ENCODE measurements at places on chromosomes 4 and X. TPM values are rescaled to one million over a fixed set of nuclear protein-coding genes. Genes with fewer than 3 reads are reported as not detected.

DNA sequence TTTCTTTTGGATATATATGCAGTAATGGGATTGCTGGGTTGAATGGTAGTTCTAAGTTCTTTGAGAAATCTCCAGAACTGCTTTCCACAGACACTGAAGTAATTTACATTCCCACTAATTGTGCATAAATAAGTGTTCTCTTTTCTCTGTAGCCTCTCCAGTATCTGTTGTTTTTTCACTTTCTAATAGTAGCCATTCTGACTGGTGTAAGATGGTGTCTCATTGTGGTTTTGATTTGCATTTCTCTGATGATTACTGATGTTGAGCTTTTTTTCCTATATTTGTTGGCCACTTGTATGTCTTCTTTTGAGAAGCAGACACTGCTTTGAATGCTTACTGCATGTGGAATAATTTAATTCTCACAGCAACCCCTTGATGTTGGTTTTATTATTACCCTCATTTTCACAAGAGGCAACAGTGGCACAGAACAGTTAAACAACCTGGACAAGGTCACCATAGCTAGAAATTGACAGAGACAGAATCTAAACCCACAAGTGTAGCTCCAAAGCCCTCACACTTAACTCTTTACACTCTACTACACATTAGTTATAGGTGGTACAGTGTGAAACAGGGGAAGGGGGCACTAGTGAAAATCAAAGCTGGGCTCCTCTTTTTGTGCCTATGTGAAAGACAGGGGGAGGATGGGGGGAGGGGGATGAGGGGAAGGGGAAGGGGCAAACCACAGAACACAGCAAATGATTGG, 96.1 kb downstream of the REELD1 start:
- no peak for DNase-seq

Gene CABS1
- total RNA-seq, result not detected

DNA sequence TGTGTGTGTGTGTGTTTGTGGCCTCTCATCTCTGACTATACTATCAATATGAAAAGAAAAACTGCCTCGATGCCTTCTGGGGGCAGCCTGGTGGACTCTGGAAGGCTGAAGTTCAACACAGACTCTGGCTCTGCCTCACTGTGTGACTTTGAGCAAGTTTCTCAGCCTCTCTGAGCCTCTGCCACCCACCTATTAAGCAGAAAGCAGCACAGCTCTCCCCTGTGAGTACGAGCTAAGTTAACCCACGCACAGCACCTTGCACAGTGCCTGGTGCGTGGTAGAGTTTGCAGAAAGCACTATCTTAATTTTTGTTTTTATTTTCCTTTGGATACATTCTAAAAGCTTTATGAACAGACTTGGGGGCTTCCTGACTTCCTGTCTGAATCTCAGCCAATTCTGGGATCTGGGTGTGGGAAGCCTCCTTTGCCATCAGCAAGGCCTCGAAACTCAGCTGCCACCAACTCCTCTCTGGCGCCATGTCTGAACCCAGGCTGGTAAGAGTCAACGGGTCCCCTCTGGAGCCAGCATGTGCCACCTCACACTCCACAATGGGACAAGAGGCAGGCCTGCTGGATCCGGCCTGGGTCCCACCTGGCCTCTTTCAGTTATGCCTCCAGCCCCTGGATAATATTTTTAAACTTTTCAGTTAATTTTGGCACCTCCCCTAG, 57.3 kb downstream of the JAKMIP1 start:
- DNase-seq, result no peak

Gene CLDN34
- not detected for total RNA-seq

GRCh38 chrX:123720486-123720885, 12.4 kb downstream of the THOC2 start:
- no peak for DNase-seq

GRCh38 chr4:1703867-1704266, 8.3 kb downstream of the SLBP start:
- no peak for DNase-seq

DNA sequence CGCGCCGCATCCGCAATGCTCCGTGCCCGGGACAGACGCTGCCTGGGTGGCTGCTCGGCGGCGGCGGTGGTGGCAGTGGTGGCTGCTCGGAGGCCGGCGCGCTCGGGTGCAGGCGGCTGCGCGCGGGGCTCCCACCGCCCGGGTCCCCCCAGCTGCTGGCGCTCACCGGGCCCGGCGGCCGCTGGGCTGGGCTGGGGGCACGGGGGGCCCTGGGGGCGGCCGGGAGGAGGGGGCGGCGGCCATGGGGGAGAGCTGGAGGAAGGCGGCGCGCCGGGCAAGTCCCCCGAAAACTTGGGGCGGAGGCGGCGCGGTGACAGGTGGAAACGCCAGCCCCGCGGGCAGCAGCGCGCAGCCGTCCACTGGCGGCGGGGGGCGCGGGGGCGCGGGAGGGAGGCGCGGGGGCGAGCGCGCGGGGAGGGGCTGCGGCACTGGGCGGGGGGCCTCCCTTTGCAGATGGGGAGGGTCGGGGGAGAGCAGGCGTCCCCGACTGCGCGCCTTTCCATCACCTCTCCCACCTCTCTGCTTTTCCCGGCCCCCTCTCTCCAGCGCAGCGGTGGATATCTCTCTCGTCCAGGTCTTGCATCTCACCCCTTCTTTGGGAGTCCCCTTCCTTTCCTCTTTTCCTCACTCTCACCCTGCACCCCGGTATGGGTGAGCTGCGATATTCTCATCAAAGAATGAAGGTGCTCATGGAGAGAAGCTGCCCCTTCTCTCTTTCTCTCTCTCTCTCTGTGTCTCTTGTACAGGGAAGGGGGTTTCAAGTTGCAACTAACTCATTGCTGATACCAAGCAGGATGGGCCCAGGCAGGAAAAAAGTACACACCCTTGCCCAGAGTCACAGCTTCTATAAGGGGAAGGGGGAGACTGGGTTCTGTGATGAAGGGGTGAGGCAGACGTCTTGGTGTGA, 83.7 kb upstream of the DHRSX start:
- no peak for DNase-seq

Gene PAPSS1
- total RNA-seq, result 20.3 TPM

DNA sequence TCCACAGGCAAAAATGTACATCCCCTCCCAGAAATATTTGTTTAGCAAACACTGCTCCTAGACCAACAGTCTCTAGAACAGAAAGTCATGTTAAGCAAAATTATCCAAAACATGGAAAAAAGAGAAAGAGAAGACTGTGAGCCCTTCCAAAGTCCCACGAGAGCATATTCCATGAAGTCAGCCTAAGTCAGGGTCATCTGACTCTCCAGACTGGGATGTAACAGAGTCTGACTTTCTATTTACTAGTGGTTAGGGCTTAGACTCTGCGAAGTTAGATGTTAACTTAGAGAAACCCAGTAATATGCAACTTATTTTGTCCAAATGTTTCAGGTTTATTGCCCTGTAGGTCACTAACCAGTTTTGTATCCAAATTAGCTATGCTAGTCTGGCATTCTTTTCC, 102.3 kb downstream of the MID1 start:
- DNase-seq, result no peak

DNA sequence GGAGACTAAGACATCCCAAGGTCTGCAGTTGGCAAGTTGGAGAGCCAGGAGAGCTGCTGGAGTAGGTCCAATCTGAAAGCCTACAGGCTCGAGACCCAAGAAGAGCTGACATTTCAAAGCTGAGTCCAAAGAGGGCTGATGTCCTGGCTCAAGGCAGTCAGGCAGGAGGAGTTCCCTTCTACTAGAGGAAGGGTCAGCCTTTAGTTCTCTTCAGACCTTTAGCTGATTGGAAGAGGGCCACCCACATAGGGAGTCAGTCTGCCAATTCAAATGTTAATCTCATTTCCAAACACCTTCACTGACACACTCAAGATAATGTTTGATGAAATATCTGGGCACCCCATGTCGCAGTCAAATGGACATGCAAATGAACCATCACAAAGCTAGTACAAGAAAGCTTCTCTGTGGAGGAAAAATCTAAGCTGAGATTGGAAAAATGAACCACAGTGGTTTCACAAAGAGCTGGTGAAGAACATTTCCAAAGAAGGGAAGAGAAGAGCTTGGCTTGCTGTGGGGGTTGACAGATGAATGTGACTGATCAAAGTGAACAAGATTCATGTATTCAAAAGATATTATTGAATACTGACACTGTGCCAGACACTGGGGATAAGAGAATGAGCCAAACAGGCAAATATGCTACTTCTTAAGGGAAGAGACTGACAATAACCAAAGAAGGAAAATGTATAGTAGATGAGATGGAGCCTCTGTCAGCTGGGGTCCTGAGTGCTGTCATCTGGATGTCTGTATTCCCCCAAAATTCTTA, 61.2 kb downstream of the STK32B start:
- no peak for DNase-seq

DNA sequence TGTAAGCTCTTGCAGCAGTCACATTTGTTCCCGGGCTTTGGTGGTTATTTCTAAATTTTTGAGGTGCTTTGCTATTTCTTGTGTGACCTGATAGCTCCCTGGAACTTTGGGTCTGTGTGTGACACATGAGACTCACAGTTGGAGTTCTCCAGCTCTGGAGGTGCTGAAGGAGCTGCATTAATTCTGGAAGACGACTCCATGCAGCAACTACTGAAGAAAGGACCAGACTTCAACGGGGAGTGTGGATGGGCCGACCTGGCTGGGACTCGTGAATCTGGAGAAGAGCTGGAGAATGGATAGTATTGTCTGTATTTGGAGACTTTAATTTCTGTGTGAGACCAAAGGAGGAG, 1.5 kb downstream of the MRFAP1 start:
- no peak for DNase-seq

GRCh38 chr4:6971536-6972374, 62.1 kb downstream of the TBC1D14 start:
- no peak for DNase-seq

DNA sequence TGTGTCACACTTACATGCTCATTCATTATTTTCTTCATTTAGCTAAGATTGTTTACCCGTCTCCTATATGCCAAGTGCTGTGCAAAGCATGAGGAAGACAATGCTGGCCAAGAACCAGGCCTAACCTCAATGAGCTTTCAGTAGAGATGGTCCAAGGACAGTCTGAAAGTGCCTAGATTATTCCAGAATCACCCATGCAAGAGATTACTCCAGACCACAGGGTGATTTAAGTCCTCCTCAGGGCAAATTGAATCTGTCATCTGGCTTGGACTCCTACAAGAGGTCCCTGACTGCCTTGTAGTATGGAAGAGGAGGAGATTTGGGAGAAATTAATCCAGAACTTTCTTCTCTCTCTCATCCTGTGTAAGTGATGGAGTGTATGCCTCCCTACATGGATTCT, 99.4 kb upstream of the NDP start:
- no peak for DNase-seq

Gene VCX3B
- total RNA-seq, result not detected
